ENCODE measurements at places on chromosomes 5 and 9.

- no peak for DNase-seq
Measured at GRCh38 chr5:115262011-115262320, 711 bp downstream of the PGGT1B start.

DNA sequence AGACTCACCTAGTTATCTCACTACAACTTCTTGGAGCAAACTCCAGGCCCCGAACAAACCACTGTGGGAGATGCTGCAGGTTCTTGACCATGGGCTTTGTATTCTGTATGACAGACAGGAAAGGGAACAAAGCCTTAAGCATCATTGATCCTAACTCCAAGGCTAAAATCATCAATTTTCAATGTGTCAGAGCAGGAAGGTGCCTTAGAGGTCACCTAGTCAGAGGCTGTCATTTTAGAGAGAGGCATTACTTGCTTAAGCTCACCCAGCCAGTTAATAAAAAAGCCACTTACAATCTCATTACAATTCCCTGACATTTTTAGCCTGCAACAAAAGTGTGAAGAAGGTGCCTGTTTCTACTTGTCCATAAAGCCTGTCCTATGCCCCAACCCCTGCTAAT is 272.7 kb downstream of the FAM114A2 start:
- no peak for DNase-seq

GRCh38 chr5:38557308-38557710 is 863 bp upstream of the LIFR start:
- no peak for DNase-seq

GRCh38 chr9:128412120-128412790 is 8.4 kb upstream of the CERCAM start:
- peak; percentile 29 for DNase-seq

GRCh38 chr5:179609834-179610108 is 13.7 kb downstream of the HNRNPH1 start:
- DNase-seq: no peak

DNA sequence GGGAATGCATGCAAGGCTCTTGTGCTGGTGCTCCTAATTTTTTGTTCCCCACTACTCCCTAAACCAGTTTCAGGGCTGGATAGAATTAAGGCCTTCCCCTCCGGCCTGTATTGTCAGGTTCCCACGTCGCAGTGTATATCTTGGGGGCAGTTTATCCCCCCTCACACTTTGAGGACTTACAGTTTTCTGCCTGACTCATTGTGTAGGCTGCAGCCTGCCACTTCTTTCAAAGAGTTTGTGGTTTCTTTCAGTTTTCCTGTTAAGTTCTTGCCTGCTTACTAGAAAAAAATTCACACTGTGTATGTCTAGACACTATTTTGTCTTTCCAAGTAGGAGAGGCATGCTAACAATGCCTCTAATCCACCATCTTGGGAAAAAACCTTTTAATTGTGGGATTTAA is 28.4 kb upstream of the BTNL3 start:
- no peak for DNase-seq

DNA sequence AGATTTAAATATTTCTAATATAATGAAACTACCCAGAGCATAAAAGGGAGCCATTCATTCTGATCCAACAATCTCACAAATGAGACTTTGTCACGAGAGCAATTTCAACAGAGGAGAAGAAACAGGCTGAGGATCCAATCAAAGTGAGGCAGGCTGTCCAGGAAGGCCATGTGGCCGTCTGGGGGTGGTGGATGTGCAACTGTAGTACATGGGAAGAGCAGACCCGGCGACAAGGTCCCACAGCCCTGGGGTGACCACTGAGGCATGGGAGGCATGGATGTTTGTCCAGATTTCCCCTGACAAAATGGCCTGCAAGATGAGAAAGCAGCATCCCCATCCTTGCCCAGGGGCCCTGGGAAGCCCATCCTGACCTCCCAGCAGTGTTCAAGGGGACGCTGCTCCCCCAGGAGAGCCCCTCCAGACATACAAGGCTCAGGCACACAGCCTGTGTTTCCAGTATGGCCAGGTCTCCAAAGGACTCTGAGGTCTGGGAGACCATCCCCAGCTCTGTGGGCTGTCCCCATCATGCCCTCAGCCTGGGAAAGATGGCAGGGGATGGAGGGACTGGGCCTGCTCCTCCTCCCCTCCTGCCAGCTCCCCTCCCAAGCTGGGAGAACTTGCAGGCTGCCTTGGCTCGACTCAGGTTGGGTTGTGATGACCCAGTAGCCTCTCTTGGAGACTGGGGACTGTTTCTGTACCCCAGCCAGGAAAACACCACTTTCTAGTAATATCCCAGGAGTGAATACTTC is 27.5 kb upstream of the FCN2 start:
- DNase-seq: no peak
